Endodermal cell (in vitro differentiated cells): ENCODE measurements at places on chromosomes 4 and X. TPM values are rescaled to one million over a fixed set of nuclear protein-coding genes. Genes with fewer than 3 reads are reported as not detected.

Gene DCAF4L1
- total RNA-seq: 0.12 to 0.15 TPM (median 0.13 TPM) in 3 replicates

DNA sequence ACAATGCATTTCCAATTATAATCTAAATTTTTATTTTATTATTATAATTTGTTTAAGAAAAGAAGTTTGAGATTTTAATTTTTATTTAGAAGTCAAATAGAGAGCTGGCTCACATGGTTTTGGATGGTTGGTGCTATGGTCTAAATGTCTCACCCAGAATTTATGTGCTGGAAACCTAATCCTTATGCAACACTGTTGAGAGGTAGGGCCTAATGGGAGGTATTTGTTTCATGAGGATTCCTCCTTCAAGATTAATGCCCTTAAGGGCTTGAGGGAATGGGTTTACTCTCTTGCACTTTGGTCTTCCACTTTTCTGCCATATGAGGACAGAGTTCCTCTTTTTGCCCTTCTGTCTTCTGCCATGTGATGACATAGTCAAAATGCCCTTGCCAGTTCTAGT lies 960.5 kb upstream of the IGFBP7 start:
- DNase-seq: no peak

Gene ATOH1
- 1.5 and 1.6 TPM in 2 replicates for total RNA-seq

DNA sequence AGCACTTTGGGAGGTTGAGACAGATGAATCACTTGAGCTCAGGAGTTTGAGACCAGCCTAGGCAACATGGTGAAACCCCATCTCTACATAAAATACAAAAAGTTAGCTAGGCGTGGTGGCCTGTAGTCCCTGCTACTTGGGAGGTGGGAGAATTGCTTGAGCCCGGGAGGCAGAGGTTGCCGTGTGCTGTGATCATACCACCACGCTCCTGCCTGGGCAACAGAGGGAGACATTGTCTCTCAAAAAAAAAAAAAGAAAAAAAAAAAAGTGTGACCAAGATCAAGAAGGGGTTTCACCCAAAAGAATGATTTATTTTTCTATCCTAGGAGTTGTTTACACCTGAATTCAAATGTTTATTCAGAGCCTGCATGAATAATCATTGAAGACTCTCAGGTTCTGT lies 572.4 kb upstream of the GALNT7 start:
- DNase-seq: peak; percentile 54

DNA sequence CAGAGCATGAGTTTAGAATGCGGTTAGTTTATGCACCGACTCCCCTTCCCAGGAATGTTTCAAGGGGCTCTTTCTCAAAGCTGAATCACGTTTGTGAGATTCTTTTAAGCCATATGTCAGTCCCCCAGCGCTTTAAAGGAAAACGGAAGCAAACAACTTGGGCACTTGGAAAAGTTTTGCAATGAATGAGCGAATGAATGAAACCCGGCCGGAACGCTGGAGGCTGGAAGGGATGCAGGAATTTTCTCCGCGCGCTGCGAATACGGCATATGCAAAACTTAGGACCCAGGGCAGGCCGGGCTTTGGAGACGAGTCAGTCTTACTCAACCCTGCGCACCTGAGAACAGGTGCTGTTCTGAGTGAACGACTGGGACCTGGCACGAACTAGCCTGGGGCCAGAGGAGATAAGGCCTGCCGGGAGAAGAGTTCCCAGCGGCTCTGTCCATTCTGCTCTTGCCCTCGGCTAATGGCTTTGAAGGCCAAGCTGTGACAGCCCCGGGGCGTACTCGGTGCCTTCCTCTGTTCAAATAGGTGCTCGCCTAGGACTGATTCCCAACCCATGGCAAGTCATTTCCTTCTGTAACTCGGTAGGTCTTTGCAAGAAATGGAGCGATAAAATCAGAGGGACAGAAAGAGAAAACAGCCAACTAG lies 743 bp upstream of the NRK start:
- peak; percentile 79 for DNase-seq

- DNase-seq: no peak
Measured at GRCh38 chr4:130486841-130487240, 1390.9 kb downstream of the C4orf33 start.

GRCh38 chrX:17633546-17633945 lies 103.7 kb upstream of the SCML1 start:
- DNase-seq: no peak

GRCh38 chr4:111228396-111228795 lies 605.5 kb upstream of the PITX2 start:
- DNase-seq: no peak

DNA sequence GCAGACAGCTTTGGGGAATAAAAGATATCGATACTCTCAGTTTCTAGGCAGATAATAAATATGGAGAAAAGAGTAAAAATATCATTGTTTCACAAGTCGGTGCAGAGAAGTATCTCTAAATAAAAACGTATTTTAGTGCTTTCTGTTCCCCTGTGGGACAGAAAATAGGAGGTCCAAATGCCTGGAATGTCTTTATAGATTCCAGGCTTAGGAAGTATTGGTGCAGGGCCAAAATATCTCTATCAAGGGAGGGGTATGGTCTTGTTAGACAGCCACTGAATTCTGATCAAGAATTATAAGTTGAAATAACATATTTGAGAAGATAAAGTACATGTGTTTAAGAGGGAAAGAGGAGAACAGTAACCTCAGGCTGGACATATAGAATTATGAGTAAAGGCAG lies 596.4 kb downstream of the PCDH18 start:
- DNase-seq: no peak

Gene ADAM29
- total RNA-seq: 0.40 TPM in 1 of 3 replicates, not detected in the others

Gene UGT2A2
- total RNA-seq: not detected in 2 replicates

Gene BTC
- total RNA-seq: 0.09 and 0.18 TPM in 2 replicates
